ENCODE measurements at places on chromosomes 11 and 22. TPM values are rescaled to one million over a fixed set of nuclear protein-coding genes. Genes with fewer than 3 reads are reported as not detected.

DNA sequence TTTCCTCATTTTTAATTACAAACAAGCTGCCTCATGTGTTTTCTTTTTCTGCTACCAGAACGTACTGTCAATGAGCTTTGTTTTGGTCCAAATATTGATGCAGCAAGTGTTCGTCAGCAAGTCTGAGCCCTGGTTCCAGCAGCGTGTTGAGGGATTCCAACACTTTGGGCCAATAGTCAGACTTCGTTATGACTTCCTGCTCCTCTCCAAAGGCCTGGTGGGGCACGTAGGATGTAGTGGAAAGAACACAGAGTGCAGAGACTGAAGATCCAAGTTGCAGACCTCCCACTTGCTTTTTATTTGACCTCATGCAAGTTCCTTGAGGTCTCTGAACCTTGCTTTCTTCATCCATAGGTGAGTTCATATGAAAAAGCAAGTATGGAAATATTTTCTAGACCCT, 138.2 kb downstream of the BBOX1 start:
- no peak overlapping the region for H3K27ac ChIP-seq
- no peaks in the 10 kb centered on the region for H3K36me3 ChIP-seq
- H3K4me3 ChIP-seq, result no peak overlapping the region
- no peaks in the 10 kb centered on the region for H3K27me3 ChIP-seq
- DNase-seq, result no peak

DNA sequence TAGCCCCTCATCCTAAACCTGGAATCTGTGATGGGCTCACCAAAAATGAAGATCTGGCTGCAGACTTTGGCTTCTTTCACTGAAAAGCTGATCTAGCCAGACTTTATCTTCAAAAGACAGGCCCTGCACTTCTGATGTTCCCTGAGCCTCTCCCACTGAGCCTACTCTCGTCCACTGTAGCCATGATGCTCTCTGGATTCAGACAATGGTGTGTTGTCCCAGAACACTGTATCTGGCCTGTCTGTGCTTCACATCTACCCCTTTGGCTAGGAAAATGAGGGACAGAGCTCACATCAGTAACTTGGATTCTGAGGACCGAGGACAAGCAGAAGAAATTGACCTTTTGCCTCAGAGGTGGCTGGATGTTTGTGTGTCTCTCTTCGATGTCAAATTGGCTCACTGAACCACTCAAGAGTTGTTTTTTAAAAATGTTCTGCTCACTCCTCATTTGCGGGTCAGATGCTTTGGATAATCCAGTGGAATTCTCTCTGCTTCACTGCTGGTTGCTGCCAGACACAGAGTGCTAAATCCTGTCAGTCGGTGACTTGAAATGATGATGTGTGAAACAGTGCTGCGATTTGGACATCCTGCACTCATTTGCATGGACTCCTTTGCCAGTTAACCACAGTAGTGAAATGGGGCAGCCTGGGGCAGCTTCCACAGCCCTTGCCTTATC, 67.5 kb downstream of the ARFGAP2 start:
- H3K27me3 ChIP-seq, result no peaks in the 10 kb centered on the region
- DNase-seq, result no peak
- no peak overlapping the region for H3K4me3 ChIP-seq
- H3K4me1 ChIP-seq, result no peaks in the 10 kb centered on the region

DNA sequence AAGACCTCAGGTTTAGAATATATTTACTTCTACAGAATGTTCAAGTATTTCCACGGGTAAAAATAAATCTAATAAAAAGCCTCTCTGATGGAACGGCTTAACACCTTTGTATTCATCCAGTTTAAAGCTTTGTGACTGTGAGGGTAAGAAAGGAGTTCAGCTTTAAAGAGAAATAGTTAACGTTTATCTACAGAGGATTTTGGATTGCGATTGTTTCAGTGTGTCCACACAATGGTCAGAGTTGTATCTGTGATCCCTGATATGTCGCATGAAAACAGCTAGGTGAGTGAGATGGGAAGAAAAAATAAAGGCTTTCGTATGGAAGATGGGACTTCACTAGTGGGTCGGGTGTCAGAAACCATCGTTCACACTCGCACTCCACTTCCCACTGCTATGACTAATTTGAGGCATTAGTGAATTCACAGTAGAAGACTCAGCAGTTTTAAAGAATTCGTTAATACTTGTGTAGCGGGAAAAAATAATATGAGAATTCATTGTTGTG, 1.6 kb downstream of the APLP2 start:
- DNase-seq, result no peak
- H3K27ac ChIP-seq, result peak overlapping the region; percentile 98
- H3K36me3 ChIP-seq, result no peaks in the 10 kb centered on the region
- H3K4me1 ChIP-seq, result peaks cover 7% of the 10 kb centered on the region
- no peaks in the 10 kb centered on the region for H3K27me3 ChIP-seq

DNA sequence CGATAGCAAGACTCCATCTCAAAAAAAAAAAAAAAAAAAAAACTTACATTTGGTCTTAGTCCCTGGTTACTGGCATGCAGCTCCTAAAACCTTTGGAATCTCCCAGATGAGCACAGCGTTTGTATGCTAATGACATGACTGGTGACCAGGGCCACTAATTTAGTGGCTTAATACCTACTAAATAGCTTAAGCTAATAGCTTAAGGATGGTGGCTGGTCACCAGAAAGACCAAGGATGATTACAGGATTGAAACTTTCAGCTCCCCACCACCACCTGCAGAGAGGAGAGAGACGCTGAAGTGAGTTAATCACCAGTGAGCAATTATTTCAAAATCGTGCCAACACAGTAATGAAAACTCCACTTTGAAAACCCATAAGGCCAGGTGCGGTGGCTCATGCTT, 37.1 kb downstream of the DENND5A start:
- H3K4me3 ChIP-seq, result no peak overlapping the region
- no peaks in the 10 kb centered on the region for H3K4me1 ChIP-seq
- no peaks in the 10 kb centered on the region for H3K27me3 ChIP-seq
- no peaks in the 10 kb centered on the region for H3K36me3 ChIP-seq

The DEPDC5 gene
- 180 TPM for total RNA-seq

DNA sequence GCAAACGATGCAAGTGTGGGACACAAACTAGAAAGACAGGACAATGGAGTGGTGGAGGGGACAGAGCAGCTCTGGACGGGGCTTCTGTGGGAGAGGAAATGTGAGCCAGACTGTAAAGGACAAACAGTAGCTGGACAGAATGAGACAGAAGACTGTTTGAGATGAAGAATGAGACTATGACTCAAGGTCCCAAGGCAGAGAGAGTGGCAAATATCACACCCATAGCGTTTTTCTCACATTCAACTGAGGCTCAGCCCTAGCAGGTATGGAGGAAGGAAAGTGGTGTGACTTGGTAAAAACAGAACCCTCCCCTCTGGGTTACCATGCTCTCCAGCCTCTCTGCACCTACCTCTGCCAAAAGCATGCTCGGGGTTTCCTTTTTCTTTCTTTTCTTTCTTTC, 96.5 kb downstream of the RPL27A start:
- H3K4me1 ChIP-seq, result peaks cover 14% of the 10 kb centered on the region
- H3K36me3 ChIP-seq, result no peaks in the 10 kb centered on the region

The CNIH2 gene
- not detected for total RNA-seq

DNA sequence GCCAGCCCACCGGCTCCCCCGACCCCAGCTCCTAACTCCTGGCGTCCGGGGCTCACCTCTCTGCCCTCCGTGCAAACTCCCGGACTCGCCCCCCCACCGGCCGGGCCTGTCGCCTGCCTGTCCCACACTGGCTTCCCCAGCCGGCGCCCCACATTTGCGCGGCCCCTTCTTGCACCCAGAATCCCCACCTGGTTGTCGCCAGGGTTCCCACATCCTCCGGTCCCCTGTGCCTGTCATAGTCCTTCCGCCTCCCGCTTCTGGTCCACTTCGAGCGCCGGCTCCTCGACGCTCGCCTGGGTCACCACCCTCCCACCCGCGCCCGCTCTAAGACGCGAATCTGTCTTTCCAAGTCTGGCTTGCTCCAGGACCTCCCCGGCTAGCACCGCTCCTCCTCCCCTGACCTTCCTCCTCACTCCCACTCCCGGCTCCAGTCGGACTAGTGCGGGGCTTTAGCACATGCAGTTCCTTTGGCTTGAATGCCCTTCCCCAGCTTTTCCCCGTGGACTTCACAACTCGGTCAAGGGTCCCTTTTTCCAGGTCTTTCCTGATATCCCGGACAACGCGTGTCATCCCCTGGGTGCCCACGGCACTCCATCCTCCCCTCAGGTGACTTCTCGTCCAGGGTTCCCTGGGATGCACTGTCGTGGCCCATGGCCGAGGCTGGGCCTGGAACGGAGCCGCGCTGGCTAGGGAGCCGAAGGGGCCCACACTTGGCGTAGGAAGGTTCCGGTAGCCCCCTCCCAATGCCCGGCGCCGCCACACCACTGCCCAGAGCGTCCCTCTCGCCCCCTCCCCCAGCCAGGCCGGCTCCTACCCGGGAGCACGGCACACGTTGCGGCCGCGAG, 635 bp downstream of the SCARF2 start:
- H3K36me3 ChIP-seq, result no peaks in the 10 kb centered on the region
- H3K27ac ChIP-seq, result peak overlapping the region; percentile 88
- peak; percentile 43 for DNase-seq
- peak overlapping the region; percentile 77 for H3K4me3 ChIP-seq
- H3K4me1 ChIP-seq, result peaks cover 12% of the 10 kb centered on the region

DNA sequence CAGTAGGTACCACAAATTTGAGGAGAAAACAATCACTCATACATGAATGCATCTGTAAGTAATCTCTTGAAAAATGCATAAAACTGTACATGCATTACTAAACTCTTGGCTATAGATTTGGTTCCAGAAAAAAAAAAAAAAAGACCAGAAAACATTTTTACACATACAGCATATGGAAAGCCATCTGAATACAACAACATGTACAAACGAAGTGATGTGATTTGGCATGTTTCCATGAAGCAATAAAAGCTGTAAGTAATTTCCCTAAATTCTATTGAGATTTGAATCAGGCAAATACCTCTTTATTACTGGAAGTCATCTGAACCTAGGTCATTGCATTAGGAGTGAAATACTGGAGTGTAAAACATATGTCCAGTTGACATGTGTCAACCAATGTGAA, 31.9 kb upstream of the ZC3H12C start:
- H3K27me3 ChIP-seq, result no peaks in the 10 kb centered on the region
- H3K36me3 ChIP-seq, result no peaks in the 10 kb centered on the region
- no peak for DNase-seq
- H3K27ac ChIP-seq, result no peak overlapping the region
- no peak overlapping the region for H3K4me3 ChIP-seq

The TSPAN32 gene
- 3.3 TPM for total RNA-seq

DNA sequence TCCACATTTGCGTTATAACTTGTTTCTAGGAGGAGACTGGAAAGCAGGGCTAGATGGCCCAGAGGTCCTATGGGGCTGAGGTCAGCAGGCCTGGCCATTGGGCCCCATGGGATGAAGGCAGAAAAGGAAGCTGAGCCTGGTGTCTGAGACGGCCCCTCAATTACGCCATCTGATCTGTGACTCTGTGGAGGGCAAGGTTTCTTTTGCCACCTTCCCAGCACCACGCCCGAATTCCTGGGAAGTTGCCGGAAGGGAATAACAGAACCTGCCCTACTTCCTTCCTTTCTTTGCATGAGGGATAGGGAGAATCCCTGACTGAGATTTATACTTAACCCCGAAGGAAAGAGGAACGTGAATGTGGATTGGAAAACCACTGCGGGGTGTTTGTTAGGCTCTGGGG, 118.1 kb downstream of the MPPED1 start:
- no peak overlapping the region for H3K27ac ChIP-seq
- no peaks in the 10 kb centered on the region for H3K4me1 ChIP-seq
- no peaks in the 10 kb centered on the region for H3K36me3 ChIP-seq
- no peak overlapping the region for H3K4me3 ChIP-seq
